IMR-90 (cell line): ENCODE measurements at places on chromosomes 16 and 17. TPM values are rescaled to one million over a fixed set of nuclear protein-coding genes. Genes with fewer than 3 reads are reported as not detected.

GRCh38 chr16:71296584-71297340 lies 7.6 kb upstream of the CMTR2 start:
- DNase-seq = no peak

DNA sequence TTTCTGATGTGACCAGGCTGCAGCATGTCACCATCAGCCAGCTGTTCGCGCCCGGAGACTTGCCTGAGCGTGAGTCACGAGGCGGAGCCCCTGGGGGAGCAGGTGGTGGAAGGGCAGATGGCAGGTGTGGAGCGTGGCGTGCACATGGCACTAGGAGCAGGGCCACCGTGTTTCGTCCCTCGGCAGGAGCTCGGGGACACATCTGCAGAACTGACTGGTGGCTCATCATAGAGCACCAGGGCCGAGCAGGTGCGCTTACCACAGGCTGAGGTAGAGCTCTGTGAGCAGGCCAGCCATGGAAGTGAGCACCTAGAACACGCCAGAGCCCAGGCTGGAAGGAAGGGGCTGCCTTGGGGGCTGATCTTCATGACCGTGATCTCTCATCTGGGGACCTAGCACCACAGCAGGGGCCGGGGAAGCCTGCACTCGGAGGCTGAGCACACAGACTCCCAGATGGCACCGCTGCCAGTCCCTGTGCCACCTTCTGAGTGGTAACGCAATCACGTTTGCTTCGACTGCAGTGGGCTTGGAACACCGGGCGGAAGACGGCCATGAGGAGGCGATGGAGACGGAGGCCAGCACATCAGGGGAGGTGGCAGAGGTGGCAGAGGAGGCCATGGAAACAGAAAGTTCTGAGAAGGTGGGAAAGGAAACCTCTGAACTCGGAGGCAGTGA lies 61.8 kb upstream of the ENDOV start:
- no peak for DNase-seq

GRCh38 chr17:9700136-9700535 lies 54.8 kb downstream of the USP43 start:
- no peak for DNase-seq

DNA sequence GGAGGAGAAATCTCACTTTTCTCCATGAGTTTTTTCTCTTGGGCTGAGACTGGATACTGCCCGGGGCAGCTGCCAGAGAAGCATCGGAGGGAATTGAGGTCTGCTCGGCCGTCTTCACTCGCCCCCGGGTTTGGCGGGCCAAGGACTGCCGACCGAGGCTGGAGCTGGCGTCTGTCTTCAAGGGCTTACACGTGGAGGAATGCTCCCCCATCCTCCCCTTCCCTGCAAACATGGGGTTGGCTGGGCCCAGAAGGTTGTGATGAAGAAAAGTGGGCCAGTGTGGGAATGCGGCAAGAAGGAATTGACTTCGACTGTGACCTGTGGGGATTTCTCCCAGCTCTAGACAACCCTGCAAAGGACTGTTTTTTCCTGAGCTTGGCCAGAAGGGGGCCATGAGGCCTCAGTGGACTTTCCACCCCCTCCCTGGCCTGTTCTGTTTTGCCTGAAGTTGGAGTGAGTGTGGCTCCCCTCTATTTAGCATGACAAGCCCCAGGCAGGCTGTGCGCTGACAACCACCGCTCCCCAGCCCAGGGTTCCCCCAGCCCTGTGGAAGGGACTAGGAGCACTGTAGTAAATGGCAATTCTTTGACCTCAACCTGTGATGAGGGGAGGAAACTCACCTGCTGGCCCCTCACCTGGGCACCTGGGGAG lies 19.1 kb downstream of the NGFR start:
- no peak for DNase-seq

DNA sequence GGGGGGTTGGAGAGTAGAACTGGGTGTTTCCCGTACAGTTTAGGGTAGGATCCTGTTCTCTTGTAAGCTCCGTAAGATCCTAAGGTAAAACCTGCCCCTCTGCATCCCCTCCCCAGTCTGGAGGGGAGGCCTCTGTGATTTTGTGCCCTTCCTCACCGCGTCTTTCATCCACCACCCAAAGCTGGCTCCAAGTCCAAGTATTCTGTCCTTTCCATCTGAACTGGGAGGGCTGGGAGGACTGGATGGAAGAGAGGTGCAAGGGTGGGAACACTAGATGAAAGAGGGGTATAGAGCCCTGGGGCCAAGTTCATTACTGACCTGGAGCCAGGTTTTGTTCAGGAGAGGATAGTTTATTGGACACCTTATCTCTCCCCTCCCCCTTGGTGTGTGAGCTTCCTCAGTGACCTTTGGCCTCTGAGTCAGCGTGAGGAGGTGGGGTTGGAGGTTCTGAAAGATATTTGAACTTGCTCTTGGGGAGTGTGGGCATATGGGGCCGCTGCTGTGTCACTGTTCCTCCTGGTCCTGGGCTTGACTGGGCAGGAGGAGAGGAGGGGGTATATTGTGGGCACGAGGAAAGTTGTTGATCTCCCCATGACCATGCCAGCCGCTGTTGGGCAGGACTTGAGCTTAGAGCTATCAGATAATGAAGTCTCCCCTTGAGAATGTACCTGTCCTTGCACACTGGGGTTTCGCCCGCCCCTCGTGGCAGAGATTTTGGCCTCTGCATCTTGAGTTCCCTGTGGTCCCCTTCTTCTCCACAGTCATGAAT lies 1.6 kb downstream of the LASP1 start:
- peak; percentile 80 for DNase-seq

DNA sequence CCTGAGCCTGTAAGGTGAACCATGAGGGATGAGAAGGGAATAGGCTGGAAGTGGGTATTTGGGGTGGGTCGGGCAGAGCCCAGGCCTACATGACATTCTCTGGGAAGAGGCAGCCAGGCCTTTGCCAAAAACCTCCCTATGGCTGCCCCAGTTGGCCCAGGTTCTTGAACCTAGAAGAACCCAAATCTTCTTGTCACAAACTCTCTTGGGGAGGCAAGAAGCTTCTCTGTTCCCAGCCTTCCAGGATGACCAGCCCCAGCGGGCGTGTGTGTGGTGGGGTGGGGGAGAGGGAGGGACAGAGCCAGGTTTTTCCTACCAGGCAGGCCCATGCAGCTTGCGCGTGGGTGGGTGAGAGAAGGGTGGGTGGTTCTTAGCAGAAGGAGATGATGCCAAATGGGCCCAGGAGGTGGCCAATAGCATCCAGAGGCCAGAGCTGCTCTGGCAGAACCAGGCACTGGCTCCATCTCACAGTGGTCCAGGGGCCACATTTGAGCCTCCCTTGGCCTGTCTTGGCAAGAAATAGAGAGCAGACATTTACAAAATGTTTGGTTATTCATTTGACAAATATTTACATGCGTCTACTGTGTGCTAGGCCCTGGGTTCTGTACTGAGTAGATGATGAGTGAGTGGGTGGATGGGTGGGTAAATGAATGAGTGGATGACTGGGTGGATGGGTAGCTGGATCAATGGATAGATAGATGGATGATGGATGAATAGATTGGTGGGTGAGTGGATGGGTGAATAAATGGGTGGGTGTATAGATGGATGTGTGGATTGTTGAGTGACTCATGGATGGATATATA lies 44.3 kb upstream of the PLCG2 start:
- no peak for DNase-seq

DNA sequence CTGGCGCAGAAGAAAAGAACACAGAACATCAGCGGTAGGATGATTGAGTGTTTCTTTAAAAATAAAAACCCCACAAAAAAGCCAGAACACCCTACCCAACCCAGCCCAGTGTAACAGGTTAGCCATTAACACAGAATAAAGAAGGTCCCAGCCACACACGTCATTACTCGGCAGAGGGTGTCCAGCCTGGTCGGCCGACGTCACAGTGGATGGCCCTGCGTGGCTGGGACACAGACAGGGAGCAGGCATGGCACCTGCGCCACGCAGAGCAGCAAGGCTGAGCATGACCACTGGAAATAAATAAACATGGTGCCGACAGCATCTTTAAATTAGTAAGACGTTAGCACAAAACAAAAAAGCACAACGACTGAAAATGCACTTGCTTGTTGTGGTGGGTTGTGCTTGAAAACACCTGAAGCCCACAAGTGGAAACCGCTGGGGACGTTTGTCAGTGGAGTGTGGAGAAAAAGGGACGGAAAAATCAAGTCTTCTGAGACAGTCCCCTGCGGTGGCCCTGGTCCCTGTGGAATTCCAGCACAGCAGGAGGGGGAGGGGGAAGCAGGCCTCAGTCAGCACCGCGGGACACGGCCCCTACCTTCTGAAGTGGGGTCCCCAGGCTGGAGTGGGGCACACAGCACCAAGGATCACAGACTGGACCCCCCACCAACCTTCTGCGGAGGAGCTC lies 39.2 kb downstream of the SLC7A5 start:
- no peak for DNase-seq

CMTM2 gene
- total RNA-seq = not detected in 2 replicates

DNA sequence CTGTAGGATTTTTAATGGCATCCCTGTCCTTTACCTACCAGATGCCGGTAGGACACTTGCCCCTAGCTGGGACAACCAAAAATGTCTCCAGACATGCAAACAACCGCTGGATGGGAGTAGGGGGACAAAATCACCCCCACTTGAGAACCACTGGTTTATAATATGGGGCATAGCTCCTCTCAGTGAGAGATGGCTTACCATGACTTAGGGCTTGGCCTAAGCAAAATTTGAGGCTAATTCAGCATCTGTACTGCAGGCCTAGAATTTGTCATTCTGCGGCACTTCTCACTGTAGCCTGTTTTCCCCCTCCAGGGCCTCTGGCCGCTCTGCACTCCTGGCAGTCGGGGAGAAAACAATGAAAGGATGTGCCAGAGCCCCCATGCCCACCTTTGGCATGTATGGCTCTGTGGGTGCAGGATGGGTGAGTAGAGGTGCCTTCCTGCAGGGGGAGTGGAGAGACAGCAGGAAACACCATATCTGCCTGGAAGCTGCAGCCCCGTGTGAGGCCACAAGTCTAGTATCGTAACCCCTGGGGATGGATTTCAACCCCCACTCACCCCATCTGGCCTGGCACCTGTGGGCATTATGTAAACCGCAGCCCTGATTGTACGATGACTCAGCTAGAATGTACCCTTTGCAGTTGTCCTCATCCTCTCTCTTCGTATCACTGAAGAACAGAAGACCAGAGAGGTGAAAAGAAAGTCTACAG lies 268.1 kb downstream of the SOX9 start:
- DNase-seq = no peak

CDRT15L2 gene
- not detected in 2 replicates for total RNA-seq

- DNase-seq = no peak
Measured at GRCh38 chr17:44969144-44969780, 1.2 kb upstream of the C1QL1 start.

CASKIN1 gene
- not detected in 2 replicates for total RNA-seq
